Fibroblast of skin of left biceps (primary cell): ENCODE measurements at places on chromosomes 12 and 14.

DNA sequence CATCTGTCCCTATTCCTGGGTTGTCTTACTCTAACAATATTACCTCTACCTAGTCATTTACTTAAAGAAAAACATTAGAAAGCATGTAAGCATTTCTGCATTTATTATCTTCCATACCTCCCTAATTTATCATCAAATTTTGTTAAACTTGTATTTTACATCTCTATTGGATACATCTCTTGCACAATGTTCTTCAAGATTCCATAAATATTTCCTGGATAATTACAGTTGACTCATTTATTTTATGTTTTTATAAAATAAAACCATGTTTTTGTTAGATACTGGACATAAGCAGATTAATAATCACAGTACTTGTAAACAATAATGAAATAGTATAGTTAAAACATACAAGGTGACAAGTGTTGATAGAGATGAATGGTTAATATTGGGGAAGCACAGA is 209.0 kb downstream of the TMTC3 start:
- no peak for DNase-seq

DNA sequence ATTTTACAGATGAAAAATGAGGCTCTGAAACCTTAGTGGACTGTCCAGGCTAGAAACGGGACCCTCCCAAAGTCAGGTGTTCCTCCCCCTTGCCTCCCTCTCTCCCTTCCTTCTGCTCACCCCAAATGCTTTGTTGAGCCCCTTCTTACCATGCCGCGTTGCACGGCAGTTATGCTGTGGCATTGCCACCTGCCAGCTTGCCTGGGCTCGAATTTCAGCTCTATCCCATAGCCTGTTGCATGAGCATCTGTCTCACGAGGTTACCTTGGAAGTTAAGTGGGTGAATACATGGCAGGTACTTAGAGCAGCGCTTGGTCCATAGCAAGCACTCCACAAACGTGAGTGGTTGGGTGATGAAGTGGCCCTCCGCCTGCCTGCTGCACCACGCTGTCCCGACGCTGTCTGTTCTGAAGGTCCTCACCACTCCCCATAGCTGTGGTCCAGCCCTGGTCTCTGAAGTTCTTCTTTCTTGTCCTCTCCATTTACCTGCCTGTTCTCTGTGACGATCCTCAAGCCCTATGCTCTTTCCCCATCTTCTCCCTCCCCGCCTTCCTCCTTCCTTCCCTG is 269.9 kb downstream of the CACNA1C start:
- no peak for DNase-seq

DNA sequence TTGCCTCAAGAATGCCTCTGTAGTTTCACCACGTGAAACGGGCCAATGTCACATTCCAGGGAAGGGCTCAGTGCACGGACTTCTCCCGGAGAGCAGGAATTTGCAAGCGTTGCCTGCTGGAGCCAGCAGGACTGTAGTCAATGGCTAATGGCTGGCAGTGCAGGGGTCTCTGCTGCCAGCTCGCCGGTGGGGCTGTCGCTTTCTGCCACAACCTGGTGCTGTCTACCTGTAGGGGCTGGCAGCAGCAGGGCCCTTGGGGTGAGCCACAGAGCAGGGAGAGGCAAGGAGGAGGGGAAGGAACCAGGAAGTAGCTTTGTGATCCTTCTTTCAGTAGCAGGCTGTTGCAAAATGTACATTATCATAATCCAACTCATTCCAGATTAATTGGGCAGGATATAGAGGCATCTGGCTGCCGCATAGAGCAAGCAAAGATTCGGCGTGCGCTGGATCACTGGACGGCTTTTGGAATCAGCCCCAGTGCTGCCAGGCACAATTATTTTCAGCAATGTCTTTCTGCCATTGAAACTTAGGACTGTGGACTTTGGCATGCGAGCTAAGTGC is 114.1 kb downstream of the PAPOLA start:
- no peak for DNase-seq

GRCh38 chr12:92403210-92404175 is 257.8 kb upstream of the BTG1 start:
- DNase-seq = no peak

- no peak for DNase-seq
Measured at GRCh38 chr12:91204421-91204820, 21.8 kb upstream of the DCN start.

DNA sequence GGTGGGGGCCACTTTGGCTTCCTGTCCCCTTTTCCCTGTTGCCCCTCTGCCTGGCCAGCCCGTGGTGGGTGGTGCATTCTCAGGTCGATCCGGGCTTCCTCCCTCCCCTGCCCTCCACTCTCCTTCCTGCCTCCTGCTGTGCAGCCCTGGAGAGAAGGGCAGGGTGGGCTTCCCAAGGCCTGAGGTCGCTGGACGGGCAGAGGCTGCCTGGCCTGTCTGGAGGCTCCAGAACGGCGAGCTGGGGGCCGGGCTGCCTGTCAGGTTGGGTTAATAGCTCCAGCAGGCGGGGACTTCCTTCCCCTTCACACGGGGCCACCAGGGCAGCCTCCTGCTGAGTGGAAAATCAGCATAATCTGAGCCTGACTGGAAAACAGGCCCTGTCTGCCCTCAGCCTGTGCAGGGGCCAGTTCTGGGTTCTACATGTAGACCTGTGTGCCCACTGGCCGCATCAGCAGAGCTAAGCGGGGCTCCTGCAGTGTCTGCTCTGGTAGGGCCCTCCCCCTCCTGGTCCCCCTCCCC is 11.3 kb downstream of the KIF26A start:
- DNase-seq = no peak

DNA sequence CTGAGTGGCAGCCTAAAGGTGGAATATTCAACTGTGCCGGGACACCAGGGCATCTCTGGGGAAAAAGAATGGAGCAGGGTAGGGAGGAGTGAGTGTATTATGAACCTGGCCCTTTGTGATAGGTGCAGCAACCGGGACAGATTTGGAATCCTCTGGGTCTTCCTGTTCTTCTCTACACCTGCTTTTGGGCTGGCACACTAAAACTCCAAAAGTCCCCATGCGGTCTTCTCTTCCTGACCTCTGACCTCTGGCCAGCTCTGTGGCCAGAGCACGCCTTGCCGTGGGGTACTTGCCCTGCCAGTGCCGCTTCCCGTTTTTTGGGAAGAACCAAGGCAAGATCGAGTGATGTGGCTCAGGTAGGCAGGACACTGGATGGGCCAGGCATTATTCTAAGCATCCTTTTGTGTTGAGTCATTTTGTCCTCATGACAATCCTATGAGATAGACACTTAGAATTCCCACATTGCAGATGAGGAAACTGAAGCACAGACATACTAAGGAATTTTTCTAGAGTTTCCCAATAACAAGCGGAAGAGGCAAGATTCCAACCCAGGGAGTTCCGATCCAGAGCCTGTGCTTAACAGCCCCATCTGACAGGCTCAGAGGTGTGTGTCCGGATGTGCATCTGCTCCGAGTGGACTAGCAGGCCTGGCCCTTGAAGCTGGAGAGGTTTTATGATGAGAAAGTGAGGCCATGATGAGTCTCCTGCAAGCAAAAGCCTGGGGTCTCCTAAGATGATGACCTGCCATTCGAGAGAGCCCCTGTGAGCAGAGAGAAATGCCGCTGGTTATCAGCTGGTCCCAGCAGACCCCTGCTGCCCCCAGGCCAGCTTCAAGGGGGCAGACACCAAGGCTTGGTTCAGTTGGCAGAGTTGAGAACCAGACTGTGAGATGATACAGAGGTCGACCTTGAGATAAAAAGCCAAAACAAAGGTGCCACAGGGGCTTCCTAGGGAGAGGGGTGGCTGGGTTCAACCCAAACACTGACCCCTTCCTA is 67.9 kb upstream of the ESRRB start:
- DNase-seq = no peak

DNA sequence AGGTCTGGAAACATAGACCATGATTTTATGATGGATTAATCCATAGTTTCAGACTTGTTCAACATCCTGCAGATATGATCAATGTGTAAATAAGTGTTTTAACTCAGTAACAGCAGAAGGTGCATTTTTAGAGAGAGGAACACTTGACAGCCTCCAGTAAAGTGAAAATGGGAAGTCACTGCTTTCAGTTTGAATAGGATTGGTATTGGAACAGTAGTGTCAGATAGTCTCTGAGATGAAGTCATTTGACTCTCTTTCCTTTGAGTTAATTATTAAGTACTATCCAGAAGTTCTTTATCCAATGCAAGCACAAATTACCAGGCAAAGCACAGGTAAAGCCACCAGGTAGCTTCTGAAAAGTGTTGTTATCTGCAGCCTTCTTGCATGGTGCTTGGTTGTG is 14.5 kb upstream of the NAV3 start:
- no peak for DNase-seq

GRCh38 chr14:23028799-23029198 is 5.9 kb downstream of the PSMB5 start:
- DNase-seq = no peak

DNA sequence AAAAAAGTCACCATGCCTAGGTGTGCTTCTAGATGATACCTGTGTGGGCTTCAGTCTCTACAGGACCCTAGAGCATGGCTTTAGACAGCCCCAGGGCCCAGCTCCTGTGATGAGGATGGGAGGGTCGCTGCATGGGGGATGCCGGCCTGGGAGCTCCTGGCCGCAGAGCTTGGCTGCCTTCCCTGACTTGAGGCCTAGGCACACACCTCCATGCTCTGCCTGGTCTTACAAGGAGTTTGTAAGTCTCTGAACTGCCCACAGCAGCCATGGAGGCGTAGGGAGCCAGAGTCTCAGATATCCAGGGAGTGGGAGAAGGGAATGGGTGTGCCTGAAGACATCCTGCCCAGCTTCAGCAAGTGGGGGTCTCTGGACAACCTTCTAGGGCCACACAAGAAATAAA is 149.5 kb upstream of the MYL2 start:
- no peak for DNase-seq

DNA sequence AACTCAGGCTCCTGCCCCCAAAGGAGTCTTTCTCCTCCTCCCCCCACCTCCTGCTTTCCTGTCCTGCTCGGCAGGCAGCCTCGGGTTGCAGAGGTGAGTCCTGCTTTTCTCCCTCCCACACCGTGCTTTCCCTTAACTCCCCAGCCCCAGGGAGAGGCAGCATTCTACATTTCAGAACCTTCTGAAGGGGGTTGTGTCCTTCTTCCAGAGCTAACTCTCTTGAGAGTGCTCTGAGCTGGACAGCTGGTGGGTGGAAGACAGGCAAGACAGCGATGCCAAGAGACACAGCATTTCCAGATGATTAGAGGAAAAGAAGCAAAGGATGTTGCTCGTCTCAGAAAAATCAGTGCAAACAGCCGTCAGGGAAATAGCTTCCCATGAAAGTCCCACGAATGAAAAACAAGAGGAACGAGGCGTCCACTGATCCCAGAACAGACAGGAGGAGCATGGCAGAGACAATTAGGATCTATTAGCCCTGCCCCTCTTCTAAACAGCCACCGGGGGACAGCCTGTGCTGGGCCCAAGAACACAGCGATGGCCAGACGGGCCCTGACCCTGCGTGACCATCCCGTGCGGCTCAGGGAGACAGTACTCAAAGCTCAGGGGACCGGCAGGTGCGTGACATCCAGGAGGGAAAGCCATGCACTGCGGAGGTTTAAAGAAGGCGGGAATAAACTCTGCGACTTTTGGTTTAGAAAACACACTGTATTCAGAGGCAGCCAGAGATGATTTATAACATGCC is 216.5 kb upstream of the RTL1 start:
- no peak for DNase-seq

DNA sequence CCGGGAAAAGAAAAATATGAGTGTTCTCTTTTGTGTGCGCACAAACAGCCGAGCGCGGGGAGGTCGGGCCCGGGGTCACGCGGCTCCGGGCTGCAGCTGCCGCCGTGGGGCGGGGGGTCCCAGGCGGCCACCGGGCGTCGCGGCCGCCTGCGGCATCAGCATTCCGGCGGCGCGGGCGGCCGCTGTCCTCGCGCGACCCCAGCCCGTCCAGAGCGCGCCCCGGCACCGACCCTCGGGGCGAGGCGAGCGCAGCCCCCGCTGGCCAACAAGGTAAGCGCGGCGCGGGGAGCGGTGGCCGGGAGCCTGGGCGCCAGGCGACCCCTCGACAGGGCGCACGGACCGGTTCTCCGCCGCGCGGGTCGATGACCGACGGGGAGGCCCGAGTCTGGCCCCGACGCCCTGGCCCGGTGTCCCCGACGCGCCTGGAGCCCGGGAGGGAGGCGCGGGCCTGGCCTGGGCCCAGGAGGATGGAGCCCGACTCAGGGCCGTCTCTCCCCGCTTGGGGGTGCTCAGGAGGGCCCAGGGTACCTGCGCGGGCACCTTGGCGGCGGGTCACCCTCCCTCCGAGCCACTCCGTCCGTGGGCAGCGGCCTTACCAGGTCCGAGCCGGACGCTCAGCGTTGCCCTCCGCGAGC is 103.9 kb upstream of the DIO3 start:
- no peak for DNase-seq

DNA sequence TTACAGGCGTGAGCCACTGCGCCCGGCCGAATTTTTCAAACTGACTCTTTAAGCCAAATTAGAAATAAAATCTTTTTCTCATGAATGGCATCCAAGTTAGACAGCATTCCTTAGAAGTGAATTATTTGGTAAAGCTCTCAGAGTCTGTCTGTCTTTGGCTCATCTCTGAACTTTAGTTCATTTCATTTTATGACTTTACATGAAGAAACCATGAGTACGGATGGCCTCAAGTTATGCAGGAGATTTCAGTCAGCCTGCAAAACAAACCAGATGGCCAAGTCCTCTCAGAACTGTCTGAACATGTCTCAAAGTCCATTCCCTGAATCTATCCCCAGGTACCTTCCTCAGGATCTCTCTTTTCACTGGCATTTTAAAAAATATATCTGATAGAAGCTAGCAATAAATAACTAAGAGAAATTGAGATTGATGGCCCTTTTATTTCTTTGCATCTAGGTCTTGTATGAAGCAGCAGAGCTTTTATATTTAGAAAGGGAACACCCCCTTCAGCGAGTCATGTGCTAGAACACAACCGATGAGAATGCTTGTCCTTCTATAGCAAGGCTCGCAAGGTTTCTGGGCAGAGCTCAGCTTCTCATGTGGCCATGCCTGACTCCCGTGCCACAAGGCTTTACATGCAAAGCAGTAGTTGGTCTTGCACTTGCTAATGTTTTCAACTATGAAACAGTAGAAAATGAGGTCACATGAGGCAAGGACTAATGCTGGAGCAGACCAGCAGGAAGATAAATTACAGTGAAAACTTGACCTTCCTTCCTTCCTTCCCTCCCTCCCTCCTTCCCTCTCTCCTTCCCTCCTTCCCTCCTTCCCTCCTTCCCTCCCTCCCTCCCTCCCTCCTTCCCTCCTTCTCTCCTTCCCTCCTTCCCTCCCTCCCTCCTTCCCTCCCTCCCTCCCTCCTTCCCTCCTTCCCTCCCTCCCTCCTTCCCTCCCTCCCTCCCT is 125.0 kb downstream of the AKAP6 start:
- DNase-seq = no peak
